ENCODE measurements at places on chromosomes 4 and X. TPM values are rescaled to one million over a fixed set of nuclear protein-coding genes. Genes with fewer than 3 reads are reported as not detected.

EXOC1L gene
- total RNA-seq, result not detected

PLXNB3 gene
- total RNA-seq, result 10.2 TPM

SLC16A2 gene
- total RNA-seq, result 13.9 TPM

GRCh38 chr4:93764639-93765246 lies 63.8 kb upstream of the ATOH1 start:
- DNase-seq, result no peak

DNA sequence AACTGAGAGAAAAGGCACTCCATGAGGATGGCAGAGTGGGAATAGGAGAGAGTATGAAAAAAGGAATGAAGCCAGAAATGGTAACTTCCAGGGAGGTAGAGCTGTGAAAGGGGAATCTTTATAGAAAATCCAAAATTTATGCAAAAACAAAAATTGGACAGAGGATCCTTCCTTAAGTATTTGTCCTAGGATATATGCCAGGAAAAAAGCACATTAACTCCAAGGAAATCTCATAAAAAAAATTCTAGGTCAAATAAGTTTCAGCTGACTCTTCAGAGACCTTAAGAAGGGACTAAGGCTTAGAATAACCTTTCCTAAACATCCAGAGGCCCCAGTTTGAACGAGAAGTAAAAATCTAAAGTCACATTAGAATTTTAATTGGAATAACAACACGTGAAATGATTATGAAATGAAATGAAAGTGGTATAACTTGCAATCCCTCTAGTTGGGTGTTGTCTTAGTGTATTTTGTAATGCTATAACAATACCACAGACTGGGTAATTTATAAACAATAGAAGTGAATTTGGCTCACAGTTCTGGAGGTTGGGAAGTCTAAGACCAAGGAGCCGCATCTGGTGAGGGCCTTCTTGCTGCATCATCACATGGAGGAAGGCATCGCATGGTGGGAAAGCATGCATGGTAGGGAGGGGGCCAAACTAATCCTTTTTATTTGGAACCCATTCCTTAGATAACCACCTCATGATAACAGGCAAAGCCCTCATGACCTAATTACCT lies 145.4 kb upstream of the RXFP1 start:
- no peak for DNase-seq

DNA sequence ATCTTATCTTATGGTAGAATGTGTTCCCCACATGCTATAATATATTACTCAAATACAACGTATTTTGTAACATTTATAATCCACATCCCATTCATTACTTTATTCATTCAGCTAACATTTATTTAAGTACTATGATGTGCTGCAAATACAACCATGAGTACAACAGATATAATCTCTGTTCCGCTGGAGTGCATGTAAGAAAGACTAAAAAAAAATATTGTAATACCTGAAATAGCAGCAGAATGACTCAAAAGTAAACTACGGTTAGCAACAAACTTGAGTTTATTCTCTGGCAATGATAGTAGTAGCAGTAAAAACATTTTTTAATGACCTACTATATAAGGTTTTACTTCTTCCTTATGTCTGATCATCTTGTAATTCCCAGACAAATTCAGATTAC lies 1776.3 kb downstream of the STIM2 start:
- no peak for DNase-seq

- no peak for DNase-seq
These were observed 11.2 kb upstream of the ZNF185 start for GRCh38 chrX:152886716-152887115.

- no peak for DNase-seq
These were observed 4.3 kb upstream of the NSUN7 start for GRCh38 chr4:40745285-40745984.

DNA sequence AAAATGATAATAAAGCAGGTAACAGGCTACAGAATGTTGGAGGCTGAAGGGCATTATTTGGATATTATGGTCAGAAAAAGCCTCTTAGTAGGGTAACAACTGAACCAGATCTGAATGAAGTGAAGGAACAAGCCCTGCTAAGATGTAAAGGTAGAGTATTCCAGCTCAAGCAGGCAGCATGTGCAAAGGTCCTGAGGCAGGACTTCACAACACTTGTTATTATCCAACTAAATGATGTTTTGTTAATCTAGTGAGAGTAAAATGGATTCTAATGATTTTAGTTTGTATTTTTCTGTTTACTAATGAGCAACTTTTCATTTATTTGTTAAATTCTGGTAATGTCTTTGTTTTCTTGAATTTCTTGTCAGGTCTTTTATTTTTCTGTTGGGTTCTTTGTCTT lies 35.7 kb downstream of the RAB33B start:
- no peak for DNase-seq

DNA sequence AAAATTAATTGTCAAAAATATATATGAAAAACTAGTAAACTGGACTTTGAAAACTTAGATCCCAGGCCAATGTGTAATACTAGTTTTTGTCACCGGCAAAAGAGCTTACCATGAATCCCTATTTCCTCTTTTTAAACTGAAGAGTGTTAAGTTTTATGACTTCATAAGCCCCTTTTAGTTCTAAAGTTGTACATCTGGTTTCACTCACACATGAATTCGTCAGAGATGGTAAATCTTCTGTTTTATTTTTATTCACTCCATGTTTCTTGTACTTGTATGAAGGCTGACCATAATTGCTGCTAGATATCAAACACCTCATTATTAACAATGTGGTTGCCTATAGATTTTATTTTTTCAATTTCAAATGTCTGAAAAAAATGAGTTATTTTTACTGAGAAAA lies 827.9 kb downstream of the PCDH7 start:
- DNase-seq, result no peak

- DNase-seq, result no peak
These were observed 112.0 kb upstream of the NDP start for GRCh38 chrX:44085209-44085608.

All from mesenteric fat pad (tissue), 1 donor.